Stimulated activated CD8-positive, alpha-beta memory T cell treated with anti-CD3 and anti-CD28 coated beads, Interleukin-4, amount 100 ng/mL, for 1 hour (primary cell): ENCODE measurements at places on chromosomes 13 and 19.

- no peak for DNase-seq
Measured at GRCh38 chr13:71714802-71715375, 152.1 kb downstream of the DACH1 start.

DNA sequence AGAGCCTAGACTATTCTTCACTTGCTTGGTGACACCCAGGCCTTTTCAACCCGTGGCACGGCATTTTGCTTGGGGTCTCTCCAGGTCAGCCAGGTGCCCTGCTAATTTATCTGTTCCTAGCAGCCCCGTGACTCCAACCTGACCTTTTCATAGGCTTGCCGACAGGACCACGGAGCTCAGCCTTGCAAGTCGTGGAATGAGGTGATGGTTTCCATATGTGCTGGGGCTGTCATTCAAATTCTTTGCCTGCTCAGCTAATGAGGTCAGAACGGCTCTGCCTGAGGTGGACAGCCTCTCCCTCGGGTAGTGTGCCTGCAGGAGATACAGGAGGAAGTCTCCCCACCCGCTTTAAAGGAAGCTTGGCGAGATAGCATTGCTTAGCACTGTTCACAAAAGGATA, 61.0 kb downstream of the SHISA2 start:
- no peak for DNase-seq

GRCh38 chr19:45517641-45518468, 10.6 kb downstream of the VASP start:
- DNase-seq, result no peak

DNA sequence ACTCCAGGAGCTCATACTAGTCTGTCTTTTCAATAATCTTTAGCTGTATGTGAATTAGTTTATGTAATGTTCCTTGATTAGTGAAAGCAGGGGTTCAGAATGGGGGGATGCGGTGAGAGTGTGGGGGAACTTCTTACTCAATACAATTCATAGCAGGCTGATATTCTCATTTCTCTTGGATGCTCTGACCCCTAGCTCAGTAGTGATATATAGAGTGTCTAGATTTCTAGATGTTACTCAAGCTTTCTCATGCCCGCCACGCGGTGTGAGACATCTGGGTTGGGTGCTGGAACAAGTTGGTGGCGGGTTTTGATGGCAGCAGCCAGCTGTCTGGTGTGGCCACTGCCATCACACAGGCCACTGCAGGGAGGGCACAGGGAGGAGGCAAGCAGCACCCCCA, 39.3 kb upstream of the FLT1 start:
- DNase-seq, result no peak

DNA sequence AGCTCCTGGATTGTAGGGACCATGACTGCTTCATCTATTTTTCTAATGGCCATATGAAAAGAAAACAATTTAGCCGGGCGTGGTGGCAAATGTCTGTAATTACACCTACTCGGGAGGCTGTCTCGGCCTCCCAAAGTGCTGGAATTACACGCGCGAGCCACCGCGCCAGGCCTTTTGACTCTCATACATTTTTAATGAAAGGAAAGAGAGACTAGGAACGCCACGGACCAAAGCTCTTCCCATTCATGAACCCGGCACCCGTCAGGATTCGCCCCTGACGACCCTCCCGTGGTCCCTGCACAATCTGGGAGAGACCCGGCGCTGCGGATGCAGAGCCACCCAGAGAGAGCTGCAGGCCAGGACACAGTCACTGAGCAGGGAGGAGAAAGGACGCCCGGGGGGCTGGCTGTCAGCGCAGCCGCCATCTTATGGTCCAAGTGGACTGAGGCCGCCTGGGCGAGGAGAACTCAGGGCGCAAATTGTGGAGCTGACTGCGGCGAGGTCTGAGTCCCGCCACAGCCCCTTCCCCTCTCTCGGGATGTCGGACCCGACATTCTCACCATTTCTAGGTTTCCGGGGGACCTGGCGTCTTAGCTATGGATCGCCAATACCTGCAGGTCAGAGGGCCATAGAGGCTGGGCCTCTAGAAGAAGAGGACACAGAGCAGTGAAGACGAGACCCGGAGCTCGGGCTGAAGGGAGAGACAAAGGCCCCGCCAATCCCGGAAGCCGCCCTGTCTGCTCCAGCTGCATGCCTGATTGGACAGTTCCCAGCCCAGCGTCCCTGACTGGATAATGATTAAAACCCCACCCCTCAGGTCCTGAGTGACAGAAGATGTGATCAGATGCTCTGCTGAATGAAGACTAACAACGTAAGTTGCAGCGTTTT, at the start of gene ZNF681:
ZNF681 (minus strand) TSS at position 705 of the 888 bp plus-strand sequence; CDS start at position 563, 142 bp downstream.
- DNase-seq, result peak; percentile 72

DNA sequence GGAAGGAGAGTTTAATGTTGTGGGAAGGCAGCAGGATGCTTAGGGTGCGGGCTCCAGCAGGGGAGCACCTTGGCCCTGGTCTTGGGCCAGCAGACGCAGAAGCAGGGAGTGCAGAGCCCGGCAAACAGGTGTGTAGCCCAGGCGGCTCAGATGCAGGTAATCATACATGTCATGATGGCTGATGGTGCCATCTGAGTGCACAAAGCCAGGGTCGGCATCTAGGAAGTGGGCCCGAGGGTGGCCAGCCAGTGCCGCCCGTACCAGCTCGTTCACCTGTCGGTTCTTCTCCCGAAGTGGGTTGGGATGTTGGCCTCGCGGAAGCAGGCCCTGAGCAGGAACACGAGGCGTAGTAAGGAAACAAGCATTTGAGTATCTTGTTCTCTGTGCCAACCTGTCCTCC, 4.9 kb upstream of the PRR19 start:
- no peak for DNase-seq

- no peak for DNase-seq
Measured at GRCh38 chr19:4575267-4576015, 16.0 kb upstream of the SEMA6B start.

- no peak for DNase-seq
Measured at GRCh38 chr13:60062502-60062901, 101.2 kb downstream of the DIAPH3 start.

DNA sequence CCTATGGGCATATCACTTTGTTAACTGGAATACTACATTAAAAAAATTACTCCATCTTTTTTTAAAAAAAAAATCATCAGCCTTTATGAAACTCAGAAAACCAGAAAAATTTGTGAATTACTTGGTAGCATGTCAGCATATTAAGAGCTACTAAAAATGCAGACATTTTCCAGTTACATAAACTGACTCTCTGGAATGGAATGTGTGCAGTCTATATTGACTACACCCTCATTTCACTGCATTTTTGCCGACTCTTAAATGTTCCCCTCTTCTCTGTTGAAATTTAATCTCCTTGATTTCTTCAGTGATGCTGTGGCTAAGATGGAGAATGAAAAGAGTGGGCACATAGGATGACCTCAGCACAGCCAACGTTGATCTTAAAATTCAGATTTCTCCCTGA, 393.8 kb downstream of the ITGBL1 start:
- no peak for DNase-seq

GRCh38 chr19:33819880-33820781, 23.5 kb downstream of the KCTD15 start:
- no peak for DNase-seq

- DNase-seq, result no peak
Measured at GRCh38 chr13:43626994-43627393, 159.8 kb downstream of the ENOX1 start.

- no peak for DNase-seq
Measured at GRCh38 chr13:99290894-99291293, 16.3 kb downstream of the GPR183 start.

DNA sequence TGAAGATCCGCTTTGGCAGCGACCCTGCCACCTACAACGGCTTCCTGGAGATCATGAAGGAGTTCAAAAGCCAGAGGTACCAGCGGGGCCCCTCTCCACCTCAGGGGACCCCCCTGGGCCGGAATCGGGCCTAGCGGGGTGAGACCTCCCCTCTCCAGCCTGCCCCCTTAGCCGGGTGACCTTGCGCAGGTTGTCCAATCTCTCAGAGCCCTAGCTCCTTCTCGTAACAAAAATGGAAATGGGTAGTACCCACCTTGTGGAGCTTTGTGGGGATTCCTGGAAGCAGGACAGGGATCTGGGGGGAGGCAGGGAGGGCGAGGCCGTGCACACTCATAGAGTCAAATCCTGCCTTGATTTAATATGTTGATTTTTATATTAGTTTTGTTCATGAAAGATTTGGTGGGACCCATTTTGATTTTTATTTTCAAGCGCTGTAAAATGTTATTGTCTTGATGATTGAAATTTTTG, 658 bp downstream of the SIN3B start:
- no peak for DNase-seq

GRCh38 chr19:3708207-3708931, at the start of gene TJP3:
Gene TJP3, plus strand, starts transcription at chr19:3708384. Its CDS starts 20,049 bp downstream, at chr19:3728433.
- DNase-seq, result no peak

GRCh38 chr19:35963514-35963913, 27.3 kb downstream of the LRFN3 start:
- DNase-seq, result no peak

- DNase-seq, result no peak
Measured at GRCh38 chr19:28905996-28906395, 307.0 kb downstream of the UQCRFS1 start.

DNA sequence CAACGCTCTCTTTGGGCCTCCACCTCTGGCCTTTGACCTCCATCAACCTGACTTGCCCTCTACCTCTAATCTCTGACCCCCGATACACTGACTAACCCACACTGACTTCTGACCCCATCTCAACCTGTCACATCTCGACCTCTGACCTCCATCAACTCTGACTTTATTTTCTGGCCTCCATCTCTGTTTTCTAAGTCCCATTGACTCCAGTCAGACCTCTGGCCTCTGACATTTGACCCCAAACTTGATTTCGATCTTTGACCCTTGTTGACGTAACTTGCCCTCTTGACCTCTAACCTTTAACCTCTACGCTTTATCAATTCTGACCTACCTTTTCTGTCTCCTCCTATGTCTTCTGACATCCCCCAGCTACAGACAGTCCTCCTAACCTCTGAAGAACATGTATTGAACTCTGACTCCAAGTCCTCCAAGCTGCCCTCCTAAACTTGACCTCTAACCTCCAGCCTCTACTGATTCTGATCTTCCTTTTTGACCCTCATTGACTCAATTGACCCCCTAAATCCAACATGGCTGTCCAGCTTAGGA, 780 bp downstream of the ACP4 start:
- no peak for DNase-seq

DNA sequence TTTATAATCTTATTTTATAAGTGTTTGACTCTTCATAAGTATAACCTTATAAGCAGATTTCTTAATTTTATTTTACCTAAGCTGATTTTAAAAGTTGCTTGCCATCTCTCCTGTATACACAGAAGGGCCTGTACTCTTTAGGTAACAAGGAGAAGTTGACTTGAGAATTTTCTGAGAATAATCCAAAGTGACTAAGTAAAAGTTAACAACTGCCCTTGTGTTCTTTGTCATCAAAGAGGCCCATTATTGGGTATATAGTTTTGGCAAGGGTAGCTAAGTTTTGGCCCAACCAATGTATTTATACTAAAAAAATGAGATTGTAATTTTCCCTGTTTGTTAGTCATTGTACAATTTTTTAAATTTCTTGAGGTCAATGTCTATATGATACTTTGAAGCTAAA, 3.2 kb downstream of the LCP1 start:
- no peak for DNase-seq

DNA sequence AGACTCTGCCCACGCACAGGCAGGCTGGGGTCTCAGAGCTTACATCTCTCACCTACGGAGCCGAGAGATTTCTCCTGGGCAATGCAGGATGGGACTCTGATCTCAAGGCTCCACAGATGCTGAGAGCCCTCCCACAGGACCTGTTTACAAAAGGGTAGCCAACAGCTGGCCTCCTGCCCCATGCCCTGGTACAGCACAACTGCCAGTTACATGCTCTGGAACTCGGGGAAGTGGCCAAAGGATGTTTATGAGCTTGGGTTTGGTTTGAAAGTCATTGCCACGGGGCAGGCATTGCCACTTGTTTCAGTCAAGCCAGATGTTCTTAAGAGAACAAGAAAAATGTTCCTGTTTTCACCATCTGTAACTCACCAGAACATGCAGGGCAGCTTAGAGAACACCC, 3.5 kb downstream of the DHRS12 start:
- no peak for DNase-seq

- no peak for DNase-seq
Measured at GRCh38 chr13:61685682-61686012, 270.0 kb upstream of the PCDH20 start.

DNA sequence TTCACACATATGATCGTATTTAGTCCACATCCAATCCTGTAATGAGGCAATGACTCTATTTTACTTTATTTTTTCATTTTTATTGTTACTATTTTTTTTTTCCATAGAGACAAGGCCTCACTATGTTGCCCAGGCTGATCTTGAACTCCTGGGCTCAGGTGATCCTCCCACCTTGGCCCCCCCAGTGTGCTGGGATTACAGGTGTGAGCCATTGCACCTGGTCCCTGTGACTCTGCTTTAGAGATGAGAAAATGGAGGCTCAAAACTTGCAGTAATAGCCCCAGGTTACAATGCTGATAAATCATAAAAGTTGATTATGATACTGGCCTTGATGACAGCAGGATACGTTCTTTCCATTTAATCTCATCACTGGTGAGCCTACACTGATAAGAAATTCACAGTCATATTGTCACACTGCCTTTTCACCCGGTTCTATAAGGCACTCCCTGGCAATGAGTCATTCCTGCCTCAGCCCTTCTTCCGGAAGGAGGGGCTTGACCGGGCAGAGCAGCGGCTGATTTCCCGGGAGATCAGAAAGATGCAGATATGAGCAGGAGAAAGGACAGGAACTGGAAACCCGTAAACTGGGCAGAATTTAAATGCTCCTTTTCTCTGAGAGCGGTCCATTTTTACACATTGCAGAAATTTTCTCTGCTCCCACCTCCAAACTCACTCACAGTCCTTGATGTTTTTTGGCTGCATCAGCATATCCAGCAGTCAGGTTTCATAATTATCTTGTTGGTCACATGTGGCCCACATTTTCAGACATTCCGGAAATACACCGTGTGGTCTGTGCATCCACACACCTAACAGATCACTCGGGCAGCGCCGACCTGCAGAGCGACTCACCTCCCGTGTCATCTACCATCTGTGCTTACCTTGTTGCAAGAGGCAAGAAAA, 616.4 kb downstream of the EFNB2 start:
- DNase-seq, result no peak

DNA sequence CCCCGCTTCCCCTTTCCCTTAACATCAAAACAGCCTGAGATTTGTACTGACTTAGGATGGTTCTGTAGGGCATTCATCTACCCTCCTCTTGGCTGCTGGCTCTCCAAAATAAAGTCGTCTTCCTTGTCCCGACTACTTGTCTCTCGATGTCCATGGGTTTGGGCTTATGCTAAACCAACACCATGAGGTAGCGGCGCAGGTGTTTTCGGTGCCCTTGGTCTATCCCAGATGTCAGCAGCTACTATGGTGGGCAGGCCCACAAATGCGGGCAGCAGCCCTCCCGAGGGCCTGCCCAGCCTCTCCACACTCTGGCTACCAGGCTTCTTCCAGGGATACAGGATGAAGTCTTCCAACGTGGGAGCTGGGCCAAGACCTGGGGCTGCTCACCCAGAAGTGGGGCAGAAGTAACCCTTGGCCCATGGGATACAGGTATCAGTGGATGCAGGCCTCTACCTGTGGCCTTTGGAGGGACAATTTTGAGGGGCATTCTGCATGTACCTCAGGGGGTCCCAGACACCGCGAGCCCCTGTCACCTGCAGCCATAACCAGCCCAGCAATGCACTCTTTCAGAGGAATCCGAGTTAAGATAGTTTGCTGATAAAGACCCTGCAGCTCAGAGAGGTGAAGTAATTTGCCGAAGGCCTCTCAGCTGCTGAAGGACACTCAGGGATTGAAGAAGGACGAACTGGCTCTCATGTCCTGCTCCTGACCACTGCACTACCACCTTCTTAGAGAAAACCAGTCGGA, 47.8 kb upstream of the VSTM2B start:
- DNase-seq, result no peak
